ENCODE measurements at places on chromosomes 2 and 18.

DNA sequence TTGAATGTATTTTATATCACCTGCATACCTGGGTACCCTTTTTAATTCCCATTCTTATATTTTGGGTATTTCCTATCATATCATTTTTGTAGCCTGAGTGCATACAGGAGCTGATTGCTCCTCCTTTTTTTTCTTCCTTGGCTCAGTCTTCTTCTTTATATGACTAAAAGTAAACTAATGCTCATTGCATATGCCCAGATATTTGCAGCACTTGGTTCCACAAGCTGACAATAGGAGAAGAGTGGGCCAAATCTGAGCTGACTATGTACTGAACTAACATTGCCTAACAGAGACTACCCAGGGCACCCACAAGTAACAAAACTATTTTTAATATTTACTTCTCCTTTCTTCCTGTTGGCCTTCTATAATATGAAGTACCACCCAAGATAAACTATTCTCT, 131.7 kb upstream of the SPOPL start:
- no peak for DNase-seq

DNA sequence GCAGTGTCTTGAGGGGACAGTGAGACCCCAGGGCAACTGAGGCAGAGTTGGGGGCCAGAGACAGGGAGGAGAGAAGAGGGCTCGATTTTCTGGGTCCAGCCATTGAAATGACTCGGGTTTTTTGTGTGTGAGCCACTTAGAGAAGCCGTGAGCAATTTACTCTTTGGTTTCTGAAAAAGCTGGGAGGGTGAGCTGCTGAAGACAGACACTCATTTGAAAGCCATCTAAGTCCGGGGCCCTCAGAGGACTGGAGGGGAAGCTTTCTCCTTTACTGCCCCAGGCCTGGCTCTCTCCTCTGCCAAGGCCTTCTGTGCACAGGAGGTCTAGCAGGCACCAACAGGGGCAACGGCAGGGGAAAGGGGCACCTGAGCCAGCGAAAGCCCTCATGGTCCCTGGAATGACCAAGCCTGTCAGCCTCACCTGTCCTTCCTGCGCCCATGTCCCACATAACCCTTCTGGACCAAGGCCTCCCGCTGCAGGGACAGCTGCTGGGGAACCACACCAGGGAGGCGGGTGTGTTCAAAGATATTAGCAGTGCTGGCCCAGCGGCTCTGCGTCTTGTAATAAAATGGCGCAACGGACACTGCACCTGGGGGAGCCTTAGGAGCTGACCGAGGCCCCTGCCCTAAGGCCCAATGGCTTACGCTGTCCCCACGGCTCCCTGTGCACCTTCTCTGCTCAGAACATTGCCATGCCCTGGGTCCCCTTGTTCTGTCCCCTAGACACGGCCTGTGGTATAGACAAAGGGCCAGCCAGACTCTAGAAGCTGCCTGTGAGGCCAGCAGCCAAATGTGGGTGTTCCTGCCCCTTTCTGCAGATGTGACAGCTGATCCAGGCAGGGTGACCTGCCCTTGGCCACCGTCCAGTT, 45.8 kb downstream of the HS6ST1 start:
- DNase-seq = no peak

GRCh38 chr2:17951563-17951962, 73.1 kb downstream of the KCNS3 start:
- no peak for DNase-seq

DNA sequence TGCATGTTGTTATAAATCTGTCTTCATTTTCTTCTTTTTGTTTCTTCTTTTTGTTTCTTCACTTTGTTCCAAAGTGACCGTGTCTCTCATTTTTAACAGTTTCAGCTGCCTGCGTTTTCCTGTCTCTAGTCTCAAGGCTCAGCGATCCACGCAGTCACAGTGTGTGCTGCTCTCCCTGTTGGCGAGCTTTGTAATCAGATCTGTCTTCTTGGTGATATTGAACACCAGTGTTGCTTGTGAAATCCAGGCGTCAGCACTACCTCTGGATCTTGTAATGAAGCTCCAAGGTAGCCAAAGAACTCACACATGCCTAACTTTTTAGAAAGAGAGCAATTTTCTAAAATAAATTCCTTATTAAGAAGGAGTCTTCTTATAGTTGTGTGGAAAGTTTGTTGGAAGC, 13.2 kb downstream of the SNTG2 start:
- DNase-seq = no peak

DNA sequence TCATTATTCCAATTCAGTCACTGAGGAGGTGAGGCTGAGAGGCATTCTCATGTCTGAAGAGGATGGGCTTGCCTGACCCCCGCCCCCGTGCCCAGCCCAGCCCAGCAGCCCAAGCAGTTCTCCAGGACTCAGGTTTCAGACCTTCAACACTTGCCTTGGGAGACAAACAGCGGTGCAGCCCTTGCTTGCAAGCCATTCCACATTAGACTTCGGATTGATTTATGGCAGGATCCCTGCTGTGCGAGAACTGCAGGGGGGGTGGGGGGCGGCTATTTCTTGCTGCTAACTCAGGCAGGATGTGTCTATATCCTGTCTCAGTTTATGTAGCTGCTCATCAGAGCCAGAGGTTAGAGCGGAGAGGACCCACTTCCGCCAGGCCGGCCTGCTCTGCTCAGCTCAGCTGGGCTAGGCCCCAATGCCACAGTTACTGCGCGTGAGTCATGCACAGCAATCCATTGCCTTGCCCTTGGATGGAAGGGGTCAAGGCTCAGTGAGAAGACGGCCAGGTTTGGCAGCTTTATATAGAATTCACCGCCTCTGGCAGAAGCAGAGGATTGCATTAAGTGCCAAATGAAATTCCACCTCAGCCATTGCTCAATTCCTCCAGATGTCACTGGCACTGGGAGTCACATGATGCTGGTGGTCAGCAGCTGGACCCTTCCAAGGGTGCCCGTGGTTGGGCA, 1.8 kb downstream of the GYPC start:
- no peak for DNase-seq

GRCh38 chr2:24830351-24830750, 37.1 kb downstream of the CENPO start:
- no peak for DNase-seq

GRCh38 chr2:18559531-18560030, 872 bp downstream of the RDH14 start:
- DNase-seq = no peak

DNA sequence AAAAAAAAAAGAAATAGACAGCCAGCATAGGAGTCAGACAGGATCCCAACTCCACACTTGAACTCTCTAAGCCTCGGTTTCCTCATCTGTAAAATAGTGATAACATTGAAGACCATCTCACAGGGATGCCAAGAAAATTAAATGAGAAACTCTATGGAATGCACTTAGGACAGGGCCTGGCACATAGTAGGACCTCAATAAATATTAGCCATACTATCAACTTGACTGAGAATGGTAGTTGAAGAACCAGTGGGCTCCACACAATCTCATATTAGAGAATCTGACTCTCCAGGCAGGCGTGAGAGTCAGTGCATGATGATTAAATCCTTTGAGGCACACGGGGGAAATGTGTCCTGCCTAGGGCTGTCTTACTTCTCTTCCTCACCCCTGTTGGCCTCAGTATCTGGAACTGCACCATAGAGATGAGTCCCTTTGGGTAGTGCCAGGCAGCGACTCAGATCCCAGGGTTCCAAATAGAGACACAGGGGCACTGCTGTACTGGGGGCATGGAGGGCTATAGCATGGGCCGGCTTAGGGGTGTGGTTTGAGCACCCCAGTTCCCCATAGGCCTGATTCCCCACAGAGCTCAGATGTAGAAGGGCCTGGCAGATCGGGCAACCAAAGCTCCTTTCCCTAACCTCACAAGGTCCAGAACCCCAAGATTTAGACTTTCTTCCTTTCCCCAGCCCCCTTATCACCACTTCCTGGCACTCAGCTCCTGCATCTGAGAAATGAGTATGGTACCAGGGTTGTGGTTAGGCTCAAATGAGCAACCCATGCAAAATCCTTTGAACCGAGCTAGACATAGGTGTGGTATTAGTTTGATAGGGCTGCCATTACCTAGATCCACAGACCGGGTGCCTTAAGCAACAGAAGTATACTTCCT, 51.3 kb upstream of the CAB39 start:
- DNase-seq = no peak

DNA sequence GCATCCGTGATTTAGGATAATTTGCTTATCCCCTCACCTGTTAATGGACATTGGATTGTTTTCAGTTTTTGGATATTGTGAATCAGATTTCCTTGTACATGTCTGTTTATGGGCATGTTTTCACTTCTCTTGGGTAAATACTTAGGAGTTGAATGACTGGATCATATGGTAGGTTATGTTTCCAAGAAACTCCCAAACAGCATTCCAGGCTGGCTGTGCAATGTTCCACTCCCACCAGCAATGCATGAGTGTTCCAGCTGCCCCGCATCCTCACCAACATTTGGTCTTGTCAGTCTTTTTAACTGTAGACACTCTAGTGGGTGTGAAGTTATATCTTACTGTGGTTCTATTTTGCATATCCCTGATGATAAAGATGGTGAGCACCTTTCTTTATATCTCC, 8.9 kb upstream of the LRRFIP1 start:
- no peak for DNase-seq

Data from stimulated activated CD4-positive, alpha-beta T cell treated with anti-CD3 and anti-CD28 coated beads, Interleukin-1b, Interleukin-23, amount 100 ng/mL, for 1 hour (primary cell).